ENCODE measurements at places on chromosomes 13 and 19.

GRCh38 chr13:78247362-78247761 is 328.7 kb upstream of the EDNRB start:
- DNase-seq: no peak

DNA sequence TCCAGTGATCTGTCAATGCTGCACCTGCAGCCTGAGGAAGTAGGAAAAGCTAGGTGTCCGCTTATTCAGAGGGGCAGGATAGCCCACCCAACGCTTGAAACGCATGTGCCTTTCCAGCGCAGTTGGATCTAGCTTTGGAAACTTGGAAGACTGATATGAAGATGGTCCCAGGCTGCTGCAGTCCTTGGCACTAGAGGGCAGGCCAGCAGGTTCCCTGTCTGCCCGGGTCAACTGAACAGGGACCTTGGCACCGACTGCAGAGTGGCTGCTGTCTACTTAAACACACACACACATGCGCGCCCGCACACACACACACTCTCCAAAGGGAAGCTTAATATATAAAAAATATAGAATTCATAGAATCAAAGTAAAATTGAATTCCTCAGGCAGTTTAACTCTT is 100.0 kb downstream of the TSHZ3 start:
- no peak for DNase-seq

GRCh38 chr19:57192993-57193392 is 1.7 kb downstream of the ZNF264 start:
- no peak for DNase-seq

DNA sequence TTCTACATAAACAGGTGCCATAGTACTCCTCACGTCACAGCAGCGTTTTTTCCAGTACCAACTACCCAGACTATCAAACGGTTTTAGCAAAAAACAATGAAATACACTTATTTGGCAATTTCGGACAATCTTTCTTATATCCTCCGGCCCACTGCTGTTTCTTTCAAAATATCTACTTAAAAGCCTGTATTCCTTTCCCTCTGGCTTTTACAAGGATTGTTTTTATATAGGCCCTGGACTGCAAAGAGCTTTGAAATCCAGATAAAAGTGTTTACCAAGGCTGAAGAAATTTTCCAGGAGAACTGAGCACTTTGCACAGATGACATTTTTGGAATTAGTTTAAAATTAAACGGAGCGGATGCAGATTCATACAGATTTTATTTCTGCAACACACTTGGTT is 255.9 kb upstream of the STARD13 start:
- no peak for DNase-seq

- no peak for DNase-seq
These were observed 111.1 kb downstream of the COG6 start for GRCh38 chr13:39766464-39767158.

Data from CMK (cell line).